ENCODE measurements at places on chromosomes 3 and 15. TPM values are rescaled to one million over a fixed set of nuclear protein-coding genes. Genes with fewer than 3 reads are reported as not detected.

DNA sequence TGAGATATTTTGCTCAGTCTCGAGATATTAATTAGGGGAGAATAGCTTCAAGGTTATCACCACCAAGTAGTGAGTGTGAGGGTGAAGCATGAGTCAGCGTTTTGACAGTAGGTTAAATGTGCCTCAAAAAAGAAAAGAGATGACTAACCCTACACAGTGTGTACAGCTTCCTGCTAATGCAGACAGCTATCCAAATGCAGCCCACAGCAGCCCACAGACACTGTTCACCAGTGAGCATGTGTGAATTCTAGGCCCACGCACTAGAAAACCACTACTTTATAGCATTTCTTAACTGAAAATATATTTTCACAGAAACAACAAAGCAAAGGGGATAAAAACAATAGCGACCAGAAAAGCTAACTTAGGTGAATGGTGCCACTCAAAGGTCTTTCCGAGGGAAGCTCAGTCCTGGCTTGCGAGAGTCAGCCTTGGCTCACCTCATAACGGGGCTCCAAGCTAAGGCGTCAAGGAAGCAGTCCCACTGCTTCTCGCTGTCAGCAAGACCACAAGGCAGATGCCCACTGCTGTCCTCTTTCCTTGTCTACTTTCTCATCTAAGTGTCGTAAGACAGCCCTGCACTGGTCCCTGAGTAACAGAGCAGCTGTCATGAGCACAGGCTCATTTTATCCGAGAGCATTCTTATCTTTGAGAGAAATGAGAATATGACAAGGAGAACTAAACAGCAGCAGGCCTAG lies 47.6 kb downstream of the TXNRD3 start:
- H3K36me3 ChIP-seq = peaks cover 64% of the 10 kb centered on the region
- peak; percentile 21 for DNase-seq
- H3K27ac ChIP-seq = no peak overlapping the region
- H3K27me3 ChIP-seq = no peaks in the 10 kb centered on the region

DNA sequence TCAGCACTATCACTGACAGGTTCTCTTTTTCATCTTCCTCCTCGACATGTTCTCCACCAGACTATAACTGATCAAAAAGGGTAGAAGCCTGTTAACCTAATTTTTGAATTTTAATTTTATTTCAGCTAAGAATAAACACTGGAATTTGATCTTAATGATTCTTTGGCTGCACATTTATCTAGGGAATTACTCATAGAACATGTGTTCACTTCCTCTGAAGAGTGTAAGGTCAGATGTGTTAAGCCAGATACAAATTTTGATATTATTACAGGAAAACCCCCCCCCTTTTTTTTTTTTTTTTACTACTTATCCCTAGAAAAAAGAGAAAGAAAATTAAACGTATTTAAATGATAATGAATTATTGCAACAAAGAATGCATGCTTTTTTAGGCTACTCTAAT lies 15.0 kb downstream of the DCBLD2 start:
- no peak for DNase-seq
- no peaks in the 10 kb centered on the region for H3K27me3 ChIP-seq
- no peak overlapping the region for H3K4me3 ChIP-seq
- H3K27ac ChIP-seq = no peak overlapping the region
- peaks cover under 1% of the 10 kb centered on the region for H3K36me3 ChIP-seq

GRCh38 chr15:40511093-40511471 lies 40.3 kb downstream of the CHST14 start:
- DNase-seq = no peak
- no peaks in the 10 kb centered on the region for H3K36me3 ChIP-seq
- peak overlapping the region; percentile 52 for H3K4me3 ChIP-seq

PP2D1 gene
- not detected for total RNA-seq

PDCD7 gene
- 127 TPM for total RNA-seq

DNA sequence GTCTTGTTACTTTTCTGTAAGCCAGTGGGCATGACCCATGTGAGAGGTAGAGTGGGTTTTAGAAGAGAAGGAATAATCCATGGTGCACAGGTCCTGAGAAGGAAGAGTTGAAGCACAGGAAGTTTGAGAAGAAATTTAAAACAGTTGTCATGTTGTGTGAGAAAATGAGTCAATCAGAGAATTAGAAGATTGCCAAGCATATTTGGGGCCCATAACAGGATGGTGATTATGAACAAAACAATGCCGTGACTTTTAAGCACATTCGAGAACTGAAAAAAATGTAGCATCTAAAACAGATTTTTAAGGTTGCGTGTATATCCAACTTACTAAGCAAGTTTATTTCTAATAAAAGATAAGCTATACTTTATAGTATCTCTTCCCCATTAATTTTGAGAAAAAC lies 198.7 kb downstream of the RORA start:
- no peak for DNase-seq
- no peak overlapping the region for H3K27ac ChIP-seq
- no peaks in the 10 kb centered on the region for H3K27me3 ChIP-seq
- H3K4me1 ChIP-seq = peaks cover 6% of the 10 kb centered on the region

DNA sequence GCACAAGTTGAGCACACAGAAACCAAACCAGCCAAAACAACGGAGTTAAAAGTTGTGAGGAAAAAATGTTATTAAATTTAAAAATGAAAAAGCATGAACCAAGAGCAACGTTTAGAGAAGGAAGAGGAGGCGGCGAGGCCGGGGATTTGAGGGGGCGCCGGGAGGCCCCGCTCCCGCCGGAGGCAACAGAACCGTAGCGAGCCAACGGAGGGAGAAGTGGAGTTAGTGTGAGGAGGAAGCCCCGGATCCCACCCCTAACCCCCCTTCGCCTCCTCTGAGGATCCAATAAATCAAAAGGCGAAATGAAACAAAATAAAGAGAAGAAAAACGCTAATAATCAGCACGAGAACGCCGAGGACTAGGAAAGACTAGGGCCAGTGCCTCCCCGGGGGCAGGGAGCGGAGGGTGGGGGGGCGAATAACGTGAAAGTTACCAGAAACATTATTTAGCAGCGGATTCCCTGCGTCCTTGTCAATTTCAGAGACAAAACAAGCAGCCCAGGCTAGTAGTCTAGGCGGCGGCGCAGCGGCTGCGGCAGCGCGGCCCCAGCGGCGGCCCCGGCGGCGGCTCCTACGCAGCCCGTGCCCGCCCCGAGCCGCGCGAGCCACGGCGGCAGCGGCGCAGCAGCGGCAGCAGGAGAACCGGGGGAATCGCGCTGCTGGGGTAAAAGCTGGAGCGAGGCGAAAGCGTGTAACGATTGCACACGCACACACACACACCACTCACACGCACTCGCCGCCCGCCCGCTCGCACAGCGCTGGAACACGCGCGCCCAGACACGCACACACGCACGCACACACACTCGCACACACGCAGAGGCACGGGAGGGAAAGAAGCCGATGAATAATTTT lies 1.7 kb downstream of the MEIS2 start:
- H3K27me3 ChIP-seq = no peaks in the 10 kb centered on the region
- no peak for DNase-seq
- H3K27ac ChIP-seq = peak overlapping the region; percentile 95
- peaks cover 32% of the 10 kb centered on the region for H3K4me1 ChIP-seq

GRCh38 chr3:63705092-63705645 lies 52.7 kb downstream of the SNTN start:
- no peak overlapping the region for H3K27ac ChIP-seq
- no peaks in the 10 kb centered on the region for H3K36me3 ChIP-seq
- no peak overlapping the region for H3K4me3 ChIP-seq

DNA sequence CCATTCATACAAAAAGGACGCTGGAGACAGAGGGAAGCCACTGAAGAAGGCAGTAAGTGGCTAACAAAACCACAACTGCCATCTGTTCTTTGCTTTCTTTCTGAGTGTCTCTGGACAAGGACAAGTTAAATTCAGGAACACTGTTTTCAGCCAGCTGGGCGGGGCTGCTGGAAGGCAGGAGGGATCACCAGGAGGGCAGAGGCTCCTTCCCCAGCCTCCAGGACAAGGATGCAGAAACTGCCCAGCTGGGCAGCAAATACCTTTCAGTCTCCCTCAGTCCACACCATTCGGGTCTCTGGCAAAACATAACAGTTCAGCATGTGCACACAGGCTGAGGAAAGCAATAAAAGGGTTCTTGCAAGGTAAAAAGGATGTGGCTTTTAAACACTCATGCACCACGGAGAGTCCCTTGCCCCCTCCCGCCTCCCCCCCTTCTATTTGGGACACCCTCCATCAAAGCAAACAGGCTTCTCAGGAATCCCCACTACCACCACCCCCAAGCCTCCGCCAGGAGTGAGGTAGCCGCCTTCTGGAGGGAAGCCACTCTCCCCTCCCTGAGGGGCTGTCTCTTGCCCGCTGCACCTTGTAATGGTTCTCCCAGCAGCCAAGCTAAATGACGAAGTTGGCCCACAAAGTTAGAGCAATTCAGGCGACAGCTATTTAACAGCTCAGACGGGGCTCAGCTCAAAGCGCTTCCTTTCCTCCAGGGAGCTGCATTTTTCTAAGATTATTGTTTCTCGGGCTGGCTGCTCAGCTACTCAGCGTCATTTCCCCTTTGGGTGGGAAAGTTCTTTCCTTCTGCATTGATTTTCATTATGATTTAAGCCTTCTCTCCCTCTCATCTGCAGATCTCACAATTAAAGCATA lies 3.8 kb downstream of the HEG1 start:
- DNase-seq = no peak
- peak overlapping the region; percentile 90 for H3K4me3 ChIP-seq

- no peak overlapping the region for H3K4me3 ChIP-seq
- no peak overlapping the region for H3K27ac ChIP-seq
- no peaks in the 10 kb centered on the region for H3K4me1 ChIP-seq
- H3K36me3 ChIP-seq = no peaks in the 10 kb centered on the region
- no peaks in the 10 kb centered on the region for H3K27me3 ChIP-seq
These were observed 485.6 kb upstream of the IL12A start for GRCh38 chr3:159502986-159503385.

COMMD2 gene
- total RNA-seq = 25.8 TPM

GRCh38 chr3:195163719-195164572 lies 107.0 kb downstream of the XXYLT1 start:
- no peak for DNase-seq
- H3K27me3 ChIP-seq = no peaks in the 10 kb centered on the region
- H3K27ac ChIP-seq = no peak overlapping the region
- peaks cover 13% of the 10 kb centered on the region for H3K4me1 ChIP-seq
- no peak overlapping the region for H3K4me3 ChIP-seq

DNA sequence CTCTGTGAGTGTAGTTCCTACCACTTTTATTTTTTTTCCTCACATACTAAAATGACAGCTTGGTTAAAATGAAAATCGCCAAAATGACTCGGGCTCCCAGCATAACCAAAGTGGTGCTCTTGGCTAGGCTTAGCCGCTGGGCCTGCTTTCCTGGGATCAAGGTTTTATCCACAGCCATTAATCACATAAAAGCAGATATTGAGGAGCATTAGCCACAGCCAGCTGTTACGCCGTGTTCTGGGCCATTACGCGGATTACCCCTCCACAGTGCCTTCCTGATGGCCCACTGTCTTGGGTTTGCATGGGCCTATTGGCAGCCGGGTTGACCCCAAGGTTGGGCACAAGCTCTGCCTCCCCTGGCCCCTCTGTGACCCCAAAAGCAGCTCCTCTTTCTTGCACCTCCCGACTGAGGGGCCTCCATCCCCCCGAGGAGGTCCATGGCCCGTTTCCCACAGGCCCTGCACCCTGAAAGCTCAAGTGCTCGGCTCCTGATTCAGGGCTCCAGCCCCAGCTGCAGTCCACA lies 30.4 kb upstream of the TRPM1 start:
- H3K27me3 ChIP-seq = no peaks in the 10 kb centered on the region
- no peak overlapping the region for H3K27ac ChIP-seq
- H3K4me3 ChIP-seq = no peak overlapping the region
- no peak for DNase-seq

DNA sequence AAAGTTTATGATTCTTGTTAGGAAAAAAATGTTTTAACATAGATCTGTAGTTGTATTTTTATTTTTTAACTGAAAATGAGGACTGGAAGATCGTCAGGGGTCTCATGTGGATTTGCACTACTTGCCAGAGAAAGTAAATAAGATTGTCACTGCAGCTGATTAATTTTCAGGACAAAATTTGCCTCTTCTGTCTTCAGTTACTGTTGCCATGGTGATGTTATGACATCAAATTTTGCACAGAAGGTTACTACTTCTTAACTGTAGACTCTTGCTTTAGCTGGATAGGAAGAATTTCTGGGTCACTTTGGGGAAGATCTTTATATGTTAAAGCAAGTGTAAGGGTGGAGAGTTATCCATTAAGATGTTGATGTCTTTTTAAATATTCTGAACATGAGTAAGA lies 82.2 kb upstream of the WDR72 start:
- H3K36me3 ChIP-seq = no peaks in the 10 kb centered on the region
- no peak for DNase-seq
- H3K4me3 ChIP-seq = no peak overlapping the region

KLHL40 gene
- not detected for total RNA-seq

PRR23A gene
- not detected for total RNA-seq

NANOGP8 gene
- total RNA-seq = not detected

DNA sequence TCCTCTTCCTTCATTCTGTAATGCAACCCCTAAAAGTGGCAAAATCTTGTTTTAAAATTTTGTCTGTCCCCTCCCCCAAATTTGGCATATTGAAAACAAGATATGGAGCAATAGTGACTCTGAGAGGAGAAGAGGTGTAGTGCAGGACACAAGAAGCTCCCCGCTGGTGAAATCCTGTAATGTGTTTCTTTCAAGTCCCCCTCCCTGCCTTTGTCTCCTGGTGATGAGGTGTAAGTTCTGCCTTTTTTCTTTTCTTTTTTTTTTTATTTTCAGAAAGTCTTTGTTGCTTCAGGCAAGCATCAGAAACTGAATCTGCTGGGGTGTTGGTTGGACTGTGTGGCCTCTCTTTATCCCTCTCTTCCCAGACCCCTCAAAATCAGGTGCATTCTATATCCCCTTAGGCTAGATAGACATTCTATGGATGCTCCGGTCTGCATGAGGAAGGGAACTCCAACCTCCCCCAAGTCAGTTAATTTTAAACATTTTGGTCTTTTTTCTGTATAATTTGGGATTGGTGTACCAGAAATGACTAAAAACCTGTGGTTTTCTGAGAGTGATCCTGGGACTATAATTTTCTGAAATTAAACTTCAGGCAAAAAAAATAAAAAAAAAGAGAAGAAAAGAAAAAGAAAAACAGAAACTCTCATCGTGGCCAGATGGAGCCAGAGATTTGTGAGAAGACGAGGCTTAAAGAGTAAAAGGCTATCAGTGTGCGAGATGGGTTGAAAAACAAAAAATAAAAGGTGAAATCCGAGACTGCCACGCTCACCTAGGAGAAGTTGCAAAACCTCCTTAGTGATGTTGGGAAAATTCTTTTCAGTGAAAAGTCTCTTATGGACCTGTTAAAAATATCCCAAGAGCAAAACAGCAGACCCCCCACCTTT lies 21.4 kb downstream of the ACKR2 start:
- no peaks in the 10 kb centered on the region for H3K4me1 ChIP-seq
- DNase-seq = no peak
- H3K27me3 ChIP-seq = no peaks in the 10 kb centered on the region
- H3K36me3 ChIP-seq = no peaks in the 10 kb centered on the region
- no peak overlapping the region for H3K4me3 ChIP-seq

CPLX3 gene
- not detected for total RNA-seq

- no peak overlapping the region for H3K27ac ChIP-seq
- peaks cover 4% of the 10 kb centered on the region for H3K4me1 ChIP-seq
- peak; percentile 54 for DNase-seq
- H3K36me3 ChIP-seq = peaks cover 42% of the 10 kb centered on the region
- H3K4me3 ChIP-seq = no peak overlapping the region
These were observed 185.6 kb downstream of the PLCL2 start for GRCh38 chr3:17070161-17070959.

TMPRSS7 gene
- not detected for total RNA-seq

Measured in stomach (tissue), 19 donors.